CD4-positive, alpha-beta memory T cell (primary cell): ENCODE measurements at places on chromosomes 1 and 21. TPM values are rescaled to one million over a fixed set of nuclear protein-coding genes. Genes with fewer than 3 reads are reported as not detected.

Gene NT5C1A
- polyA plus RNA-seq: not detected

Gene MUL1
- 44.4 TPM for polyA plus RNA-seq

GRCh38 chr1:51875291-51875772 is 3.2 kb downstream of the NRDC start:
- DNase-seq: no peak

- peak; percentile 96 for DNase-seq
These were observed 564 bp upstream of the HMGN1 start for GRCh38 chr21:39349211-39350093.

Gene E2F2
- polyA plus RNA-seq: 1.1 TPM

- no peak for DNase-seq
These were observed 323.5 kb downstream of the SIPA1L2 start for GRCh38 chr1:232306269-232306961.

DNA sequence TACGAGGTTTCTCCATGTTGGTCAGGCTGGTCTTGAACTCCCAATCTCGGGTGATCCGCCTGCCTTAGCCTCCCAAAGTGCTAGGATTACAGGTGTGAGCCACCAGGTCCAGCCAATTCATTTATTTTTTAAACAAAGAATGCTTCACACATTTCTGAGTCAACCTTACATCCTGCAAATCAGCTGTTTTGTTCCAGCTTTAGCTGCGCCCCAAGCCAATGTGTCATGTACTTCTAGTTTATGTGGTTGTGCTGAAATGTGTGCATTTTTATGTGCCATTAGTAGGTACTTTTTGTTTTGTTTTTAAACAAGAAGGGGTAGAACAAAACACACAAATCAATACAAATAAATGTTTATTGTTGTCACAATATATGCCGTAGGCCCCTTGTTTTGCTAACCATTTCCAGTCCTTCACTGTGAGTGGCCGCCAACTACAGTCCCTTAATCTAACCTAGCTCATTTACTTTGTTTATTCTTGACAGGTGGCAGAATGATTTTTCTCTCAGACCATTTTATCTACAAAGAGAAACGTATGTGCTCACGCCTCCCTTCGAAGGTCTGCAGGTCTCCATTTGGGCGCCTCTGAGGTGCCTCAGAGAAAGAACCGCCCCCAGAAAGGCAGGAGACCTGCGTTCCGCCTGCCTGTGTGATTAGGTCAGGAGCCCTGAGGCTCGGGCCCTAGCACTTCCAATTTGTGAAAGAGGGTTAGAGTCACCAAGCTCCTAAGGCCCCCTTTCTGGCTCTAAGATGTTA is 2.8 kb upstream of the CASQ2 start:
- no peak for DNase-seq

DNA sequence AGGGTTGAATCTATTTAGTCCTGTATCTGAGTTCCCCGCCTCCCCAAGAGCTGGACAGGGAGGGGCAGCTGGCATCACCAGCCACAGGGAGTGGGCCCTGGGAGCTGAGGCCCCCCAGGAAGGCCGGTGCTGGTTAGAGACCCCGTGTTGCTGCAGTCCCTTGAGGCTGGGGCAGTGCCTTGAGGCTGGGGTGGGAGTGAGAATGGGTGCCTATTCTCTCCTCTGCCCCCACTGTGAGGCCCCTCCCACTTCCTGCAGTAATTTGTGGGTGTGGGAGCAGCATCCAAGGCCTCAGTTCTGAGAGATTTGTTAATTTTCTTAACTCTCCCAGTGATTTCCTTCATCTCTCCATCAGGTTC is 2.5 kb upstream of the TRAPPC3 start:
- peak; percentile 58 for DNase-seq

GRCh38 chr1:10515301-10515975 is 40.7 kb downstream of the PEX14 start:
- DNase-seq: no peak
